ENCODE measurements at places on chromosomes 6 and 20. TPM values are rescaled to one million over a fixed set of nuclear protein-coding genes. Genes with fewer than 3 reads are reported as not detected.

Gene SLC32A1
- total RNA-seq = not detected

DNA sequence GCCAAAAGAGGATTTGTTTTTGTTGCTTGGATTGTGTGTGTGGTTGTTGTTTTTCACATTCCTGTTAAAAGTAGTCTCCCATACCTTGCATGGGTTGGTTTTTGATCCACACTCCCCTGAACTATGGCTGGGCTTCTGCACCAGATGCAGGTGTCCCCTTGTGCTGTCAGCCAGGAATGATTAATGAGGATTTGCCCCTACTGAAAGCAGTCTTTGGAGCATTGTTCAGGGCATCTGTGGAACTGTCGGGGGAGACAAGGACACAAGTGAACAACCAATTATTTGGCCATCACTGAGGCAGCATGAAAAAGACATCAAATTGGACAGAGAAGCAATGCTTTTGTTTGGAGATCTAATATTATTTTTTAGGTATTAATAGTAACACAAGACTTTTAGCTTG is 373.2 kb upstream of the MMS22L start:
- H3K4me1 ChIP-seq = no peaks in the 10 kb centered on the region
- H3K36me3 ChIP-seq = no peaks in the 10 kb centered on the region
- no peak for DNase-seq
- H3K27ac ChIP-seq = no peak overlapping the region
- no peaks in the 10 kb centered on the region for H3K27me3 ChIP-seq

- no peak overlapping the region for H3K4me3 ChIP-seq
- H3K27me3 ChIP-seq = no peaks in the 10 kb centered on the region
- no peak overlapping the region for H3K27ac ChIP-seq
Measured at GRCh38 chr6:4806791-4807190, 30.6 kb downstream of the CDYL start.

Gene EEF1A2
- total RNA-seq = 1.7 TPM

Gene RNF39
- not detected for total RNA-seq

Gene IBTK
- total RNA-seq = 66.9 TPM

DNA sequence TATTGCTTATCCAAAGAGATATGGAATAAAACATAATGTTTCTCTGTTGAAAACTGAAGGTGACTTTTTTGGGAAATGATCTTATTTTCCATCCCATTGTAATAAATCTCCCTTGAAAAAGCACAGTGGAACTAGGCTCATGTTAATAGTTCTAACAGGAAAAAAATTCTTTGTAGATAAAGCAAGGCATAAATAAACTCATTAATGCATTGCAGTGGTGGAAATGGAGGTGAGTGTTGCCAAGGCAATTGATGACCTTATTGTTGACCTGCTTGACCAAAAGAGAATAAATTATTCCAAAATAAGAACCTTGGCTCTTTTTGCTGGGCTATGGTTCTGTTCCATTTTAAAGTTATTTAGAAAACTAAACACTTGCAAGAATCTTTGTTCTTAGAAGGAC is 55.2 kb downstream of the TRMT11 start:
- H3K4me3 ChIP-seq = no peak overlapping the region
- no peaks in the 10 kb centered on the region for H3K27me3 ChIP-seq
- peak; percentile 49 for DNase-seq
- H3K27ac ChIP-seq = no peak overlapping the region
- H3K36me3 ChIP-seq = no peaks in the 10 kb centered on the region
- H3K4me1 ChIP-seq = peaks cover 15% of the 10 kb centered on the region

- DNase-seq = no peak
- H3K27ac ChIP-seq = no peak overlapping the region
- no peaks in the 10 kb centered on the region for H3K36me3 ChIP-seq
- H3K27me3 ChIP-seq = no peaks in the 10 kb centered on the region
- no peaks in the 10 kb centered on the region for H3K4me1 ChIP-seq
Measured at GRCh38 chr20:9615766-9616454, 101.5 kb downstream of the LAMP5 start.

All from fibroblast of lung (primary cell).